ENCODE measurements at places on chromosomes 3 and 15.

DNA sequence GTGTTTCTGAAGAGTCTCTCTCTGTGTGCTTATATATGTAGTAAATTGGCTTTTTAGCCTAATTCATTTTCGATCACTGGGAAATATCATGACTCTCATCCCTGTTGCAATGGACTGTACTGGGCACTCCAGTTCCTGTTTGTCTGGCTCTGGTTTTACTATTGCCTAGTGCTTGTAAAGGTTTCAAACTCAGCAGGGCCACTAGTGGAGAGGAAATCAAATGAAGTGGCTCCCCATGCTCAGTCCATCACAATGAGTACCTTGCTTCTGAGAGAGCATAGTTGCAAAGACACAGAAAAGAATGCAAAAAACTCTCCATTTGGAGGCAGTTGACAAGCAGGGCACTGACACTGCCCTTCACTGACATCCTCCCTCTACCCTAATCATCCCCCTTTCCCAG is 167.8 kb downstream of the TAFA4 start:
- no peak for DNase-seq

- DNase-seq: no peak
These were observed 517.0 kb downstream of the SQOR start for GRCh38 chr15:46151786-46152185.

GRCh38 chr15:78045189-78045588 is 32.3 kb downstream of the TBC1D2B start:
- DNase-seq: no peak

GRCh38 chr3:156769721-156770654 is 56.2 kb upstream of the LEKR1 start:
- DNase-seq: no peak

DNA sequence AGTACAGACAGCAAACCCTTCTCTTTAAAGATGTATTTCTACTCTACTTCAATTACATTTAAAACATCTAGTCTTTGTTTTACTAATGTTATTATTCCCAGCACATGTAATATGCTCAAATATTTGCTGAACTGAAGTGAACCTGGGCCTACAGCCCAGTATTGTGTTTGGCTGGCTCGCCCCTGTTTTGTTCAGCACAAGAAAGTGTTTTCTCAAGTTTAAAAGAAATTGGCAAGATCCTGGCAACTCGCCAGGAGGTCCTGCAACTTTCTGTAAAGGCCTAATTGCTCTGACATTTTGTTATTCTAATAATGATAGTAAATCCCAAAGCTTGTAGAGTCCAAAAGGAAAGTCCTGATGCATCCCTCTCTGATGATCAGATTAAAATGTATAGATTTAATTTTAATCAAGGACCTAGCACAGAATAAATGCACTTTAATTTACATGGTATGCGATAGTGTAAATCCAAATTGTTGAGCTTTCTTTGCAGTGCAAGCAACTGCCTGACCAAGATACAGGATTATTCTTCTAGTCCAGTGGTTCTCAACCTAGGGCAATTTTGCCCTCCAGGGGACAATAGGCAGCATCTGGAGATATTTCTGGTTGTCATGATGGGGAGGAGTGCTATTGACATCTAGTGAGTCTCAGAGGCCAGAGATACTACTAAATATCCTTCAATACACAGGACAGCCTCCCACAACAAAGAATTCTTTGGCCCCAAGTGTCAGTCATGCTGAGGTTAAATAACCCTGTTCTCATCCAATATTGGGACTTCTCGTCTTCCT is 35.7 kb upstream of the TMOD3 start:
- DNase-seq: no peak

DNA sequence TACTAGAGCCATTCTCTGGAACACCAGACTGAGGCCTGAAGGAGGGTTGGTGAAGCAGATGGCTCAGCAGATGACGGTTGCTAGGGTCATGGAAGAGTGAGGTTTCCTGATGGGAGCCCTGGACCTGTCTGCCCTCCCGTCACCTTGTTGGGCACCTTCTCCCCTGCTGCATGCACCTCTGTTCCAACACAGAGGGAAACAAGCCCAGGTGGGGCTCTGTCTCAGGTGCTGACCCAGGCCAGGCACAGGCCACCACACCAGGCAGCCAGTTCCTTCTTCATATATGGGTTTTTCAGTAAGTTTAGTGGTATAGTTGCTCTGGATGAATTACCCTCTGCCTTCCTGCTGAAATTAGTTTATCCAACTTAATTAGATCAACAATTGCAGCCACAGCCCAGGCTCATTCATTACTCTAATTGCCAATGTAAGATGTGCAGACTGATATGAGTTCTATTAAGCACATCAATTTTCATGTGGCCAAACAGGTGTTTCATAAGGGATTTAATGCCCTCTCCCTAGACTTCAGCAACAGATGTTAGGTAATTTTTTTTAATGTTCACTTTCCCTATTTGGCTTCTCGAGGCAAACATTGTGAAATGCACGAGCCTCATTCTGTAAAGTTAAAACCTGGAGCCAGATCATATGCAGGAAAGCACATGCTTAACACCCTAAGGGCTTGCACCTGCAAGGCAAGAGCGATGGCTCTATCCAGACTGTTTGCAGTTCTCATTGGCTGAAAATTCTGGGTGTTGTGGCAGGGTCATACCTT is 174.8 kb downstream of the CHDH start:
- no peak for DNase-seq

GRCh38 chr3:72487946-72488737 is 360.1 kb downstream of the SHQ1 start:
- DNase-seq: no peak

GRCh38 chr3:61853912-61854311 is 292.5 kb downstream of the PTPRG start:
- no peak for DNase-seq

- DNase-seq: no peak
These were observed 32.8 kb downstream of the SETMAR start for GRCh38 chr3:4335840-4336562.

DNA sequence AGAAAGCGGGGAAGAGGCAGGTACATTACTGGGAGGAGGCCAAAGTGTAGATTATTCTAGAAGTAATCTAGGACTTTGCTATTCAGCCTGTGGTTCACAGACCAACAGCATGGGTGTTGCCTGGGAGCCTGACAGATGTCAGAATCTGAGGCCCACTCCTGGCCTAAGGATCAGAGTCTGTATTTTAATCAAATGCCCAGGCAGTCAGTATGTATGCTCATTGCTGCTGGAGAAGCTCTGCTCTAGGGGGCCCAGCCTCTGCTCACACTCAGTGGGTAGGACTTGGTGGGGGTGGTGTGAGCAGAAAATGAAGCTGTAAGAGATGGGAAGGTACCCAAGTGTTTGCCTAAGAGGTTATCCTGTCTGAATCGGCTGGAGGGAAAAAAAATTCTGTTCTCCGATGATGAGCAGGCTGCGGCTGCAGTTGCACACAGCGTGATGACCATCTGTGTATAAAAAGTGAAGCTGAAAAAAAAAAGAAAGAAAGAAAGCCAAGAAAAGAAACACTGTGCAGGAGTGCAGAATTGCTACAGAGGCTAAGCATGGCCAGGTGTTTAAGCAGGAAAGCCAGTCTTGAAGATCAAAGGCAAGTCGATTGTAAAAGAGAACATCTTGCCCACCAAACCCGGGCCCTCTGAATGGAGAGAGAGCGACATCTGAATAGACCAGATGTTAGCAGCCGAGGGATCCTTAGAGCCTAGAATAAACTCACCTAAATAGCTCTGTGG is 65.2 kb downstream of the EIF4E3 start:
- no peak for DNase-seq

DNA sequence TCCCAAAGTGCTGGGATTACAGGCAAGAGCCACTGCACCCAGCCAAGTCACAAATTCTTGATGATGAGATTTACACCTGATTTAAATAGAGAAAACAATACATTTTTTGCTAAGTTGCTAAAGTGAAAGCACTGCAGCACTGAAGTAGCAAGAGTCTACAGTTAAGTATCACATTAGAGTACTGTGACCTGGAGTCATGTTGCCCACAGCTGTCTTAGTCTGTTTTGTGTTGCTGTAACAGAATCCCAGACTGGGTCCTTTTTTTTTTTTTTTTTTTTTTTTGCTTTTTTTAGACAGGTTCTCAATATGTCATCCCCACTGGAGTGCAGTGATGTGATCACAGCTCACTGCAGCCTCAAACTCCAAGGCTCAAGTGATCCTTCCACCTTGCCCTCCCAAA is 23.2 kb upstream of the GNB4 start:
- no peak for DNase-seq

DNA sequence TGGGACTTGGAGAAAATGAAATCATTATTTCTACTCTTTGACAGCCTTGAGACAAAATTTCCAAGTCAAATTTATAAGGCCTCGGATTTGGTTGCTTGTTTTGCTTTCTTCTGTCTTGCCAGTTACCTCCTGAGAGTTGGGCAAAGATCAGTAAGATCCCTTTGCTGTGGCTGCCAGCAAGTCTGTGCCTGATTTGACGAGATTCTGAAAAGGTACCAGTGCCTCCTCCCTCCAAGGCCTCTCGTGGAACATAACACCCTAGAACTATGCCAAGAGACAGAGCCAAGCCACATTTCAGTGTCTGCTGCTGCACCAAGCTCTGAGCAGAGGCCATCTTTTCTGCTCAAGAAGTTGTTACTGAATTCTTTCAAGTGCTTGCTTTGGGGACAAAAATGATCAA is 61.0 kb downstream of the GTPBP8 start:
- no peak for DNase-seq

All from T-helper 2 cell (primary cell).